Stimulated activated CD4-positive, alpha-beta T cell treated with anti-CD3 and anti-CD28 coated beads, Interleukin-15, amount 100 ng/mL, for 1 hour (primary cell): ENCODE measurements at places on chromosomes 5 and 9.

GRCh38 chr5:77758141-77758938 lies 17.8 kb downstream of the TBCA start:
- DNase-seq: no peak

GRCh38 chr5:110413856-110414255 lies 312.6 kb downstream of the TMEM232 start:
- DNase-seq: no peak

DNA sequence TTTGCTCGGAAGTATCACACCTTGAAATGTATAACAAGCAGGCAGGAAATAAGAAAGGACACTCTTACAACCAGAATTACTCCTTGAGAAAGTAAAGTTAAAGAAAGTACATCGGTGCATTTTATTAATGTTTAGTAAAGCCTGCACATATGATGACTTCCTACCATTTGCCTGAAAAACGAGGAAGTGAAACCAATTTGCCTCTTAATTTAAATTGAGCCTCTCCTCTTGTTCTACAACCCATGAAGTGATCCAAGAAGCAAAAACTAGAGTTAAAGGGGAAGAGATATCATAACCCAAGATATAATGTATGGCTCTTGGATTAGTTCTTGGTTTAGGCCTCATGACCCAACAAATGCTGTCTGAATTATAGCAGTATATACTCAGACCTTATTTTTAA lies 95.6 kb downstream of the GNAQ start:
- DNase-seq: no peak

DNA sequence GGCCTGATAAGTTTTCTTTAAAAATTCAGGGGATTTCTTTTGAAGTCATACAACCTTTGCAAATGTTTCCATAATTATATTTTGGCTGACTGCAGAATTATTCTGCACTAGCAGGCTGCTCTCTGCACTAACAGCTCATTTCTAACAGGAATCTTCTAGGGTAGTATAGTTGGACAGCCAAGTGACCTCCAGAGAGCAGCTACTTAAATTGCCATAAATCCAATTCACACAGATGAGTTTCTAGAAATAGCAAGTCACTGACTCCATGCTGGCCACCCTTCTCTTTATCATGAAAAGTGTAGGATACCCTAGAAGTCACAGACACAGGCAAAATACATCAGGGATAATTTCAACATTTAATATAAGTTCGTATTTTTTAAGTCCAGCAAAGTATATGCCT lies 110.9 kb upstream of the TARS1 start:
- DNase-seq: no peak

DNA sequence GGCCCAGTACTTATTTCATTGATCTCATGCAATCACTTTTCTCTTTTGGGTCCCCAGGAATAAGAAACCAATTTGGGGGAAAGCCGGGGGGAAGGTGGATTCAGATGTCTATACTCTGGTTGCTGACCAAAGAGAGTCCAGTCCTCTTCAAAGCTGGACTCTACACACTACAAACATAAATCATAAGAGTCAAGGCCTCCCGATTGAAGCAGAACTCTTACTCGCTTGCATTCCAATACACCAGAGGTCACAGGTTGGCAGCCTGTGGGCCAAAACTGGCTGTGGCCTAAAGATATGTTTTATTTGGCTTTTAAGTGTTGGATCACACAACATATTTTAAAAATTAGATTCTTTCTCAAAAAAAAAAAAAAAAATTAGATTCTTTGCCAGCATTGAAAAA lies 311.4 kb upstream of the MSX2 start:
- no peak for DNase-seq

- DNase-seq: no peak
Measured at GRCh38 chr9:18629136-18629535, 155.2 kb downstream of the ADAMTSL1 start.

DNA sequence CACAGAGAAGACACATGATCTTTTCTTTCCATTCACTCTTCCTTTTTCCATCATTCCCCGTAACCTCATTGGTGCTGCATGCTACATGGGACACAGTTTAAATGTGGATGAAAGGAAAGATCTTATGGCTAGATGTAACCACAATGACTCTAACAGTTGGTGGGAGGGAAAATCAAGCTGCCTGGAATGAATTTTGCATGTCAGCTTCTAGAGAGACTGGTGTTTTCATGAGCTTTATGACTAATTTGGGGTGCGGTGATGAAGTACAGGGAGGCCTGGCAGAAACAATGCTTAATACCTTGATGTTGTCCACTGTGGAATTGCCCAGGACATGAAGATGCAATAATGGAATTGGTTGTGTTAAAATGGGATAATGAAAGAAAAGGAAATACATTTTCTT lies 55.9 kb upstream of the MYO10 start:
- no peak for DNase-seq

DNA sequence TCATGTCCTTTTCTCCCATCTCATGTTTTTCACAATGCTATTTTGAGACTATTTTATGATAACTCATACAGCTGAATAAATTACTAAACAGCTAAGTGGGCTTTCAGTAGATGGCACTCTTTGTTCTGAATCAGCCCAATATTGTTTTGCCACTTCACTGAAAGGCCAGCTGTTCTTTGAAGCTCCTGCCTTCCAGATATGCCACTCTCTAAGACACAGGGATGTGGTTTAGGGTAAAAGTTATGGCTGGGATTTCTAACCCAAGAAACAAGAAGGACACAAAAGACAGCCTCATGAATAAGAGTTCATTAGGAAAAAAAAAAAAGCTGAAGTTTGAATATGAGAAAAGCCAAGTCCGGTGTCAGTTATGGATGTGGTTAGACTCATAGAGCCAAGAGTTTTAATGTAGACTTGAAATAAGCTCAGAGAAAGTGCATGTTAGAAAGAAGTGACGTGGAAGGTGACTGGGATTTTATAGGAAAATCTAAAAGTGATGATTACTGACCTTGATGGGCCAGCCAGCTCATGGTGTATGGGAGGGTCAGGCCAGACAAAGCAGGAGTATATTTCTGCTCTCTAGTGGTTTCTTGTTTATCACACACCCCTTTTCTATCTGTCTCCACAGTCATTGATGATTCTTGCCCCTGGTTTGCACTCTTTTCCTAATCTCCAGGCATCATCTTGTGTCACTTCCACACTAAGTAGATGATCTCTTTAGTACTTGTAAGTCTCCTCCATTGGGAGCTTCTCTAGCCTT lies 488.5 kb downstream of the NR2F1-AS1 start:
- DNase-seq: no peak

- DNase-seq: no peak
Measured at GRCh38 chr9:94554078-94554438, 825 bp upstream of the PCAT7 start.

GRCh38 chr5:147388184-147389108 lies 121.4 kb downstream of the DPYSL3 start:
- DNase-seq: no peak

GRCh38 chr5:159210210-159210661 lies 883 bp upstream of the RNF145 start:
- DNase-seq: no peak

GRCh38 chr5:2919310-2920018 lies 168.0 kb upstream of the IRX2 start:
- DNase-seq: no peak

DNA sequence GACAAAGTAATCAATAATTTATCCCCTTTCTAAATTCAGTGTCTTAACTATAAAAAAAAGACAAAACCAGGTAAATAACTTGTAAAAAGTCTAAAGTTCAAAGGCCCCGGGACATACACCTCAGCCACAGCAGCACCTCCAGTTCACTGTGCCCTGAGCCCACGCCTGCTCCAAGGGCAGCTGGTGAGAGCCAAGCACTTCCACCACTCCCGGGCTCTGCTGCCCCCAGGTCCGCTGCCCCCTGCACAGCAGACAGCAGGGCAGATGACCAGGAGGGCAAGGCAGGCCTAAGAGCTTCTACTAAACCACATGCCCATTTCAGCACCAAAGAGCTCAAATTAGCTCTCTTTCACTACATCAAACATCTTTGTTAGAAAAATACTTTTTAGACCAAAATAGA lies 91.9 kb downstream of the CAMSAP1 start:
- no peak for DNase-seq

DNA sequence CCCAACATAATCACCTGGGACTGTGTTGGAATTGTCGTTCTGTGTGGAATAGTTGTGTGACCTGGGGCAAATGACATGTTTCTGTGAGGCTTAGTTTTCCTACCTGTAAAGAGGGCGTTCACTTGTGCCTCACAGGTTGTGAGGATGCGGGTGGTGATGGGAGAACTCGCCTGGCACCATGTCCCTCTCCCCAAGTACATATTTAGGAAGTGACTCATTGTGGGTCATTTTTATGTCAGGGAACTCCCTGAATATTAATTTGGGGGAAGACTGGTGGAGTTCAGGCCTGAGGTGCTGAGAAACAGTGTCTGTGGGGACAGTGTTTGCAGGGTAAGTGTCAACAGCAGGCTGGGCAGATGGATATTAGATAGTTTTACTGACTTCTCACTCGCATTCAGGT lies 144.7 kb downstream of the KDM4C start:
- DNase-seq: no peak

GRCh38 chr5:71662381-71662780 lies 56.7 kb upstream of the CARTPT start:
- no peak for DNase-seq

GRCh38 chr5:17215361-17215760 lies 2.1 kb upstream of the BASP1 start:
- DNase-seq: no peak

DNA sequence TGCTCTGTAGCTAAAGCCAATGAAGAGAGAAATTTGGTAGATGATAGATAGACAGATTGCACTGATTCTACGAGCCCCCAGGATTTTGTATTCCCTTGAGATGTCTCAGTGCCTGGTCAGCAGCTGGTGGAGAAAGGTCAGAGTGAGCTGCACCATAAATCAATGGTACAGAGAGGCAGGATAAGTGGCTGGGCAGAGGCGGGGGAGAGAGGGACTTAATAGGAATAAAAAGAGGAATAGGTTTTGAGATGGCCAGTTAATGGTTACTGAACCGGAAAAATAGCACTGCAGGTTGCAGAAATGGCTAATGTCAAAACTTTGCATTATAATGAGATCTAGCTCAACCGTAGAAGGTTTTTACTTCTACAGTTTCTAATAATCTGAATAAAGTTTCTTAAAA lies 47.9 kb upstream of the SLC12A2 start:
- DNase-seq: no peak
